Activated CD4-positive, alpha-beta T cell treated with anti-CD3 and anti-CD28 coated beads, Interleukin-2, amount 50 U/mL, for 48 hours (primary cell): ENCODE measurements at places on chromosomes 4 and X.

GRCh38 chr4:76256032-76256431, 4.5 kb downstream of the FAM47E start:
- no peak for DNase-seq

DNA sequence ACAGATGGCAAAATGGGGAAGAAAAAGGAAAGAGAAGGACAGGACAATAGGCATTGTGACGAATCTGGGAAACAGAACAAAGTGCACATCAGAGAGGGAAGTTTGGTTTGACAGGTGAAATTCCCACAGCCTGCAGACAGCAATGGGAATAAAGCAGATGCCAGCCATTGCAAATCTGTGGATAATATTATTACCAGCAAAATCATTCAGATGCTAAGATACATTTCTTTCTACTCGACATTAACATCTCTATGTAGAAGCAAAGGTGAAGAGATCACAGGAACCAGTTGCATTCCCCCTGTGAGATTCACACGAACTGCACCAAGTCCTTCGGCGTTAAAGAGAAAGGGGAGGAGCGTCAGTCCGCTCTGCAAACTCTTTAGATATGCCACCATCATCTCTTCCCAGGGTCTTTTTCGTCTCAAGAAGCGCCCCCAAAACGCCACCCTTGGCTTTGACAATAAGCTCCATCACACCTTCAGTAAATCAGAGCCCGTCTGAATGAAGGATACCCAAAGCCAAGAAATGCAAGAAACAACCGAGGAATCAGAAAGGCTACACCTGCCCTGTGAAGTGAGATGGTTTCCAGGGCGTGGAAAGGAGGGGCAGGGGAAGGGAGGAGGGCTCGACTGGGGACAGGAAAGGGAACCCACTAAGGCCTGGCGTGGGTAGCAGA, 1.9 kb downstream of the NEUROG2 start:
- no peak for DNase-seq

DNA sequence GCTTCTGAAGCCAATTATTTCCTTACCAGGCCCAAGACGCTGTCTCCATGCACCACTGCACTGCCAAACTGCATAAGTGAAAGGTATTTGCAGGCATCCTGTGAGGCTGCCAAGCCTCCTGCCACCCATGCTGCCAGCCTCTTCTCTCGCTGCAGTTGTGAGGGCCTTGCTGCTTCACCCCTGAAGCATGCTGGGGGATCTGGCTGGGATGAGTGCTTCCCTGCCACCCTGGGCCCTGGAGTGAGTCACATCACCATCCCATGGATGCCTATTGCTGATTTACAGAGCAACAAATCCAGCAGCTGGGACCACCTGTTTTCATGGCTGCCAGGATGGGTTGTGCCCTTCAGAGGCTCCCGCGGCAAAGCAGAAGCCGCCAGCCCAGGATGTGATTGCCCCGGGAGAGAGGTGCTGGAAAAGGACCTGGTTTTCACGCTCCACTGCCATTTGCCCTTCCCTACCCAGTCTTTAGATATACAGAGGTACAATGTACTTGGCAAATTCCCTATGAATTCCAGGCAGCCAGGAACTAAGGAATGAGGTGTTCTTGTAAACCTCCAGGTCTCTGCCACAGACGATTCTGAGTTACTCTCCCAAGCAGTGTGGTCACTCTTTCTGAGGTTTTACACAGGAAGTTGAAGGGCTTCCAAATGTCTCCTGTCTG, 41.5 kb upstream of the PTCHD1 start:
- DNase-seq = no peak

DNA sequence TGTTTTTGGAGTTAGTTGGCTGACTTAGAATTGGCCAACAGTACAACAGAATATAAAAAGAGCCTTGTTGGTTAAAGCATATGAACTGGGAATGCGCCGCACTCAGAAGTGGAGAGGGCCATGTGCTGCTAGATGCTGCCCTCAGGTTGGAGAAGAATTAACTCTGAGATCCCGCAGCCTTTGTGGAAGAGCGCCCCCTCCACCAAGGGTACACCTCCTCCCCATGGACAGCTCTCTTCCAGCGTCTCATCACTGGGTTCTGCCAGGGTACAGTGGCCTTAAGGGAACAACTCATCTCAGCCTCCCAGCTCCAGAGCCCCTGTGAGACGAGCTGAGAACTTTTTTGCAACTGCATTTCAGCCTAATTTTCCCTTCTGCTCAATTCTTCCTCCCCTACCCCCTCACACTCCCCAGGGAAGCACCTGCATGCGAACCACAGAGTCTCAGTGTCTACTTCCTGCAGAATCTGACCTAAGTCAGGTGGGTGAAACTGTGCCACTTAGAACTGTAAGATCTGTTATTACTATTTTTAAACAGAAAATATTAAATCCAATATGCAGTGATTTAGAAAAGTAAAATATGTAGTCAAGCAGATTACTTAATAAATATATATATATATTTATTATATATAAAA, 380.6 kb downstream of the RAB28 start:
- DNase-seq = no peak

DNA sequence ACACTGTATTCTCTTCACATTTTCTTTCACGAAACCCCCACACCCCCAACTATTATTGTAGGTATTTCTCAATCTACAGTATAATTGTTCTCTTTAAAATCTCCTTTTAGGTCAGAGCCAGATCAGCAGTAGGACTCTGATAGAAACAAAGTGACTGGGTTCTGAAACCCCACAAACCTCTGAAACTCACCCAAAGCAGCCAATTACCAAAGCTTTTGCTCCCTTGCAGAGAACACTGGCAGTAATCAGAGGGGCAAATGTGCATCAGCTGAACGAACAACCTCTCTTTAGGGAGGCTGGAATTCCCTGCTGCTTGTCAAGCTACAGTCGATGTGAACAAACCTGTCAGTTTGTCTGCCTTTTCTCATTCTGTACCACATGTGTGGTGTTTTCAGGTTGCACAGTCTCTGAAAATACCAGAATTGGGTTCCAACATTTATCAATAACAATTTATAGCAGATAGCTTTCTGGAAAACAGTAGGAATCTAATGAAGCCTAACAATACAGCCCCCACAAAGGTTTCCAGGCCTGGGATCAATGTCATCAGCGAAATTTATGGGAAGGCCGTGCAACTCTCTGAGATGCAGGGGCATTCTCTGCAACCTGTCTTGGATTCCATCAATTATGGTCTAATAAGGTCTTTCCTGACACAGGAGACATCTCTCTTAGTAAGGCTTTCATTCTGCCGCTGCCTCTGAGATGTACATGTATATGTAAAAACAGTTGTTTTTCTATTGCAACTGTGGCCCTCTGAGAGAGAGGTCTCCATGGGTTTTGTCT, 395.9 kb downstream of the GPAT3 start:
- DNase-seq = no peak

DNA sequence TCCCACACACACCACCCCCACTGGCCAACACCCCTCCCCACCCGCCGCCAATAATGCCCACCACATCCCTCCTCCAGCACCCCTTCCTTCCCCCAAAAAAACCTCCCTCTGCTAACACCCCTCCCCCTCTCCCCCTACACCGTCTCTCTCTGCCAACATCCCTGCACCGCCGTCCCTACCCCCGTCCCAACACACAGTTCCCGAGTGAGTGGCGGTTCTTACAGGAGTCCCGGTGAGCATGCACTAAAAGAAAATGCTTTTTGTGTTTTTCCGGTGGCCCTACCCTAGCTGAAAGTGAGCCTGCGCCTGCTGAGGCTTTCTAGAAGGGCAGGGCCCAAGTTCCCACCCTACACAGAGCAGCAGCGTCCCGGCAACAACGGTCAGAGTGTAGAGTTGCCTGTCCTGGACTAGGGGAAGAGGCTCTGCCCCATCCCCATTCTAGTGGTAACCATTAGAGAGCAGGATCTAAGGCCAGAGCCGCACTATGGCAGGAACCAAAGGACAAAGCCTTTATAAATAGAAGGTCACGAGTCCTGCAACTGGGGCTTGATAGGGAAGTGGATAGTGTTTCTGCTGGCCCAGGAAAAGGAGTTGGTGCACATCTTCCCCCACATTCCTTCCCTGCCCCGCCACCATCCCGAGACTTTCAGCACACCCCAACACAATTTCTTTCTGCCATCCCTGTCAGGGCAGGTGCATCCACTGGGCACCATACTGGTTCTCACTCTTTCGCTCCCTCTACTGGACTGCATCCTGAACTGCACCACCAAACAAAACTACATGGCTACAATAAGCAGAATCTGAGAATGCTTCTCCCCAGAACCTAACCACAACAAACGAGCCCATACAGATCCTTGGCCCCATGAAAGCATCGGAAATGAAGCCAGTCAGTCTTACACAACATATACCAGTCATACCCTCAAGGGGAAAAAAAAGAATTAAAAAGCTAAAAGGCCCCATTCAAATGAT, 78.1 kb upstream of the PAGE3 start:
- DNase-seq = peak; percentile 29

GRCh38 chr4:57971261-57971660, 861.1 kb upstream of the IGFBP7 start:
- no peak for DNase-seq

GRCh38 chr4:84948056-84948455, 18.4 kb downstream of the WDFY3 start:
- DNase-seq = no peak

GRCh38 chr4:151519728-151520415, 110.9 kb downstream of the FHIP1A start:
- DNase-seq = no peak

- no peak for DNase-seq
Measured at GRCh38 chr4:94131212-94131611, 76.5 kb upstream of the SMARCAD1 start.

DNA sequence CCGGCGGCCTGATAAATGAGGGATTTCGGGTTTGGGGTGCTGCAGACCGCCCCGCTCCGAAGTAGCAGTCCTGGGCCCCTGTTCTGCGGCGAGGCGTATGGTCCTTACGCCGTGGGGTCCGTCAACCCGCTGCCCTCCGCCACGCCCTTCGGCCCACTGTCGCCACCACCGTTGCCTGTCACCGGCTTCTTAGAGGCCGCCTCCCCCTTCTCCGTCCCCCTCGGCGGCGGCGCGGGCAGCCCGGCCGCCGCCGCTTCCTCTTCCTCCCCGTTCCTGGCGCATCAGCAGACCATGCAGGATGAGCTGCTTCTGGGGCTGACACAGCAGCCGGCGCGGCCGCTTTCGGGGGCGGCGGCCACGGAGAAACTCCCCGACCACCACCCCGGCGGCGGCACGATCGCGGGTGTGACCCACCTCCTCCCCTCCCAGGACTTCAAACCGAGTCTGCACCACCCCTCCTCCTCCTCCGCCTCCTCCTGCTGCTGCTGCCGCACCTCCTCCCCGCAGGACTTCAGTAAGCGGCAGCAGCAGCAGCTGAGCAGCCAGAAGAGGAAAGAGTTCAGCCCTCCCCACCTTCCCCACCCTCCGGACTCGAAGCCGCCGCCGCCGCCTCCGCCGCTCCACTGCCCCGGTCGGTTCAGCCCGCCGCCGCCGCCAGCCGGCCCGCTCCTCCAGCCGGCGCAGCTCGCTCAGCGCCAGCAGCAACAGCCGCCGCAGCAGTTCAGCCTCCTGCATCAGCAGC, 549 bp downstream of the CPEB2 start:
- peak; percentile 81 for DNase-seq

- DNase-seq = no peak
Measured at GRCh38 chrX:67436867-67437266, 107.0 kb upstream of the AR start.

- no peak for DNase-seq
Measured at GRCh38 chr4:56244681-56245080, 142.6 kb downstream of the AASDH start.

- DNase-seq = no peak
Measured at GRCh38 chr4:8278421-8279287, 9.1 kb downstream of the HTRA3 start.

DNA sequence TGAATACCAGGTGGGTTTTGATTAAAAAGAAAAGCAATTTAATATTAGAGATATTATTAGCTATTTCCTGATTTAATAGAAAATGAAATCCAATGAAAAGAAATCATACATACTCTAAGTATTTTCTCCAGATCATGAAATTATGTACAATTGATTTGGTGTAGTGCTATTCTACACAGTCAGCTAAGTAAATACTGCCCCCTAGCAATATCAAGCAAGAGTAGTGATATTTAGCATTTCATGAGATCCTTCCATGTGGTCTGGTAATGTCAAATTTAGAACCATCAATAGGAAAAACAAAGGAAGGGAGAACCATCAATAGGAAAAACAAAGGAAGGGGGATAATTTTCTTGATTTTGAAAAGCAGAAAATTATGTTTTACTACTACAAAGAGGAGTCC, 114.6 kb downstream of the TBCK start:
- DNase-seq = no peak

GRCh38 chr4:154836513-154836912, 55.4 kb downstream of the RBM46 start:
- no peak for DNase-seq
